ENCODE measurements at places on chromosomes 11 and 22.

DNA sequence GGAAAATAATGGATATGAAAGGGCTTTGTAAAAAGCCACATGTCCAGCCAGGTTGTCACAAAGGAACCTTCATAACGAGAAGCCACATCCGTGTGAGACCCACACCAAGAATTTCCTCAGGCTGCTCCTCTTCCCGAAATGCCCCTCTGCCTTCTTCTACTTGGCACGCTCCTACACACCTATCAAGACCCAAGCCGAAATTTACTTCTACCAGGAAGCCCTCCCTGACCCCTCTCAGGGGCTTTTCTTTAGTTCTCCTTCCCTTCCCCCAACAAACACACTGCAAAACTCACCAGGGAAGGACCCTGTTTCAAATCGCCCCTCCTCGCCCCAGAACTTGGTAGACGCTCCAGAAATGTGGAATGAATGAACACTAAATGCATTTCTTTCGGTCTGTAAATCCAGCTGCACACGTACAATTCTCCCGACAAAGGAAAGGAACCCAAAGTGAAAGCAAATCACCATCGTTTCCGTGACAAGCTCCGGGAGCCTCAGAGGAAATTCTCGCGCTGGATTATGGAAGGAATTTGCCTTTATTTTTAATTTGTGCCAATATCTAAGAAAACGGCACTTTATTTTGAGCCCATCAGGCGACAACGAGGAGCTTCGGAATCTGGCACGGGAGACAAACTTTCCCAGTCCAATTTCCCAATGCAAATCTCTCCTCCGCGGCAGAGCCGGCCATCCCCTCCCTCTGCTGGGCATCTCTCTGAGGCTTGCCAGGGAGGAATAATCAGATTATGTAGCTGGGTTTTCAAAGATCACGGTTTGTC, 13.2 kb upstream of the SHISAL1 start:
- no peak for DNase-seq

DNA sequence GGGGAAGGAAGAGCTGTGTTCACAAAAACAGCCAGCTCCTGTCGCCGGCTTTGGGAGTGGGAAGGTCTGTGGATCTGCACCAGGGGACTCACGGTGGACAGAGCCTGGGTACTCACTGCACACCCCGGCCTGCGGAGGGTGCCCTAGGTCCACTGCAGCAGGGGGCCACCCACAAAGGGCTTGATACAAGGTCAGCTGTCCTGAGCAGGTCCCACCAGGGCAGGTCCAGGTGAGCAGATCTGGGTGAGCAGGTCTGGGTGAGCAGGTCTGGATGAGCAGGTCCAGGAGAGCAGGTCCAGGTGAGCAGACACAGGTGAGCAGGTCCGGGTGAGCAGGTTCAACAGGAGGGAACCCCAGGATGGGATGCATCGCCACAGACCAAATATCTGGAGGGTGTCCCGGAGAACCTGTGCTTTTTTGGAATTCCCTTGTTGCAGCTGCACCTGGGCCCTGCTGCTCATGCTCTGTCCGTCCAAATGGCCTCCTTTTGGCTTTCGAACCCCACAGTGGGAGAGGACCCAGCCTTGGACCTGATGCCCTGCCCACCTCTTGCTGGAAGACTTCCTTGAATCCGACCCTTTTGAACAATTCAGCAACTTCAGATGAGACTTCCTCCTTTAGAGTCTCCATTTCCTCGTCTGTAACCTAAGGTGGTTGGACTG, 485.3 kb downstream of the TBC1D22A start:
- no peak for DNase-seq

- peak; percentile 71 for DNase-seq
These were observed 6.3 kb upstream of the FADS3 start for GRCh38 chr11:61897387-61898246.

DNA sequence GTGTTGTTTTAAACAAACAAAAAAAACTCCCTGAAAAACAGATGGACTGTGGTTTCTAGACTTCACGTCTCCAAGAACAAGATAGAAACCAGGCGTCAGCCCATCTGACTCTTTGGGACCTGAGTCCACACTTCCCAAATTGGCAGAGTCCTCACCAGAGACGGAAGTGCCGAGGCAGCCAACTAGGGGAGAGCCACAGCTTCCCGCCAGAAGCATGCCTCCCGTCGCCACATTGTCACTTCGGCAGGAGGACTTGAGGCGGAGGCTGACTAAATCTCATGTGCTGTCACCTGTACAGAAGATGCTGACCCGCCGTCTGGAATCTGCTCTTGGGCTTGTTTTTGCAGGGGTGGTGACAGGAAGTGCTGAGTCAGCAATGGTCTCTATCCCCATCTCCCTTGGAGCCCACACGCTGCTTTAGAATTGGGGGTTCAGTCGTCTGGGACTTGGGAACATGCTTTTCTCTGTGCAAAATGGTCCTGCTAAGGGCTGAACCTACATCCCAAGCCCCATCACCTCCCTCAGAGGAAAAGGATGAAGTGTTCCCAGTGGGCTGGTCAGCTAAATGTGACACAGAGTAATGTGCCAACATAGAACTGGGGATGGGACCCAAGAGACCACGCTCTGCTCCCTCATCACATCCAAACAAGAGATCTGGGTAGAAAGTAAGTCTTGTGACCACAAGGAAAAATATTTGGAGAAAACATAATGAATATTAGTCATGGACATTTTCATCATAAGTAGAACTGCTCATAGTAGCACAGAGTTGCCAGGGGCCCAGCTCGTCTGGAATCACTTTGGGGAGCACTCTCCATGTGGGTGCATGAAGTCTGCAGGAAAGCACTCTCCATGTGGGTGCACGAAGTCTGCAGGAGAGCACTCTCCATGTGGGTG, 152.9 kb downstream of the SNX19 start:
- no peak for DNase-seq

DNA sequence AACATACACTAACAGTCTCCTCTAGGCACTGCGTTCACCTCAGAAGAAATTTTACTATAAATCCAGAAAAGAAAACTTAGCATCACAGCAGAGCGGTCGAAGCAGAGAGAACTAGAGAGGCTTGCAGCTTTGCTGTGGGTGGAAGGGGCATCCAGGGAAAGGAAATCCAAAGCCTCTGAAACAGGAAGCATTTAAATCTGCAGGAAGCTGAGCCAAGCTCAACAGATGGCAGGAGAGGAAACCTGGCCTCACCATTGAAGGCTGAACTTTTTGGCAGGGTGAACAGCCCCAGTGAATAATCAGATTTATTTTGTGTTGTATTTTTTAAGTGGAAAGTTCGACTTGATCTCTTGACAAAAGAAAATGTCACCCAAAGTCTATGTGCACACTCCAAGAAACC, 858.1 kb downstream of the OPCML start:
- no peak for DNase-seq

DNA sequence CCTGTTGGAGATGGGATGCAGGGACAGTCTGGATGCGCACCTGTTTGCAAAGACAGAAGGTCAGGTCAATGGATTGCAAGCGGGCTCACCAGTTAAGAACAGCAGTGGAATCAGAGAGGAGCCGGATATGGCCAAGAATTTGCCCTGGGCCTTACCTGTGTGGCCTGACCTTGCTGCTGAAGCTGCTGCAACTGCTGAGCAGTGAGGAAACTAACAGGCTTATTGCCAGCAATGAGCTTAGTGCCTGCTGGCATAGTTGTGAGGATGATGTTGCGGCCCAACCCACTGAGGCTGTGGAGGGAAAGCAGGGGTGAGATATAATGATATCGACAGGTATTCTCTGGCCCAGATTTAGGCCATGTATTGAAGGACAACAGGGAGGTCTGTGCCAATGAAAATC, 30.6 kb downstream of the NFRKB start:
- no peak for DNase-seq

DNA sequence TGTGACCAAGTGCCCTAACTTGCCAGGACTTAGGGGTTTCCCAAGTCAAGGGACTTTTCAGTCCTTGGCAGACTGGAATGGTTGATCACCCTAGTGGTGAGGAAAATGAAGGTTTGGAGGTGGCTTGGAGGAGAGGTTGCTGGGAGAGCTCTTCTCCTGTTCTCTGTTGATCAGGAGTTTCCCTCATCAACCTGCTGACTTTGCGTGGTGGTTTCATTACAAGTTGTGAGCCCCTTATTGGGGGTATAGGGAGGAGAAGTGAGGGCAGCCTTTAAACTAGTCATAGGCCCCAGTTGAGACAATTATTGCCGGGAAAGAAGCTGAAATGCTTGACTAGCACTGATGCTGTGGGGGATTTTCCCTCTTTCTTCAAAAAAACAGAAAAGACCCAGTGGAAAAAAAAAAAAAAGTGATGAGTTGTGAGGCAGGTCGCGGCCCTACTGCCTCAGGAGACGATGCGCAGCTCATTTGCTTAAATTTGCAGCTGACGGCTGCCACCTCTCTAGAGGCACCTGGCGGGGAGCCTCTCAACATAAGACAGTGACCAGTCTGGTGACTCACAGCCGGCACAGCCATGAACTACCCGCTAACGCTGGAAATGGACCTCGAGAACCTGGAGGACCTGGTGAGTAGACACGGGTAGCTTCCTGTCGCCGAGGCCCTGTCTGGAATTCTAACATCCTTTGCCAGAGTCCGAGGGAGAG, at the start of gene CXCR5:
CXCR5 (plus strand) TSS at position 525 of the 704 bp plus-strand sequence; CDS start at position 575, 50 bp downstream.
- DNase-seq, result peak; percentile 39
